ENCODE measurements at places on chromosomes 4 and X. TPM values are rescaled to one million over a fixed set of nuclear protein-coding genes. Genes with fewer than 3 reads are reported as not detected.

Gene KDR
- 218 TPM for total RNA-seq

Gene POU3F4
- total RNA-seq = not detected

DNA sequence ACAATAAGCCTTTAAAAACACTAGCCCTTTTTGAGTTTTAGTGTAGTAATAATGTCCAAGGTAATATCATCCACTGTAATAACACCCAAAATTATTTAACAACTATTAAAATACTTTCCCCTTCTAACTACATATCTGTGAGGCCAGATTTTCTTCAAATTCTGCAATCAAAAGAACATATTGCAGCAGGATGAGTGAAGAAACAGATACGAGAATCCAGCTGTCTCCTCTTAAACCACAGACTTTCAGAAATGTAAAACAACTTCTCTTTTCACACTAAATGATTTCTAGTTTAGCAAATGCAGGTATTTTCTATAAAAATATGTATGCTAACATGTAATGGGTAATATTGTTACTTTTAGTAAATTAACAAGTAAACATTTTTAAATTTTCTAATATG, 148.9 kb downstream of the PRDM5 start:
- no peak for DNase-seq
- H3K36me3 ChIP-seq = no peaks in the 10 kb centered on the region
- H3K4me1 ChIP-seq = no peaks in the 10 kb centered on the region
- no peak overlapping the region for H3K27ac ChIP-seq
- H3K27me3 ChIP-seq = no peaks in the 10 kb centered on the region
- no peak overlapping the region for H3K4me3 ChIP-seq

DNA sequence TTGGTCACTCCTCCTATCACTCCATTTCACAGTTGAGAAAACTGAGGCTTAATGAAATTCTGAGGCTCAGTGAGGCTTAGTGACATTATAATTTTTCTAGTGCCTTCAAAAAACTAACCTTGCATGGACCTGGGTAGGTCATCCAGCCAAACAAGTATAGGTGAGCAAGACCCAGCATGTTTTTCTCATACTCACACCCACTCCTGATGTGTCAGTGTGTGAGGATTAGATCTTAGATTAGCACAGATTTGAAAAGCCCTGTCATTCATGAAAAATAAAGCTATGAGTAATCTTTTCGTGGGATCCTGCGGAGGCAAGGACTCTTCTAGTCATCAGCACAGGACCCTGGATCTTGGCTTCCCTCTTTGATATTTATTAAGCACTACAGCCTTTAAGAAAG, 146.7 kb downstream of the CHIC2 start:
- no peak overlapping the region for H3K4me3 ChIP-seq
- no peak overlapping the region for H3K27ac ChIP-seq
- H3K4me1 ChIP-seq = no peaks in the 10 kb centered on the region
- H3K27me3 ChIP-seq = no peaks in the 10 kb centered on the region
- no peaks in the 10 kb centered on the region for H3K36me3 ChIP-seq

Gene UGT2A1
- total RNA-seq = not detected

Gene CCNB3
- 0.26 TPM for total RNA-seq

Gene BST1
- not detected for total RNA-seq

Gene KIT
- 19.4 TPM for total RNA-seq

Gene MSX1
- 19.7 TPM for total RNA-seq

GRCh38 chrX:148500423-148501385, at the start of gene AFF2:
AFF2 (plus strand) TSS chrX:148500617; CDS start chrX:148501098, 481 bp downstream.
- no peak for DNase-seq
- H3K27me3 ChIP-seq = no peaks in the 10 kb centered on the region
- H3K4me1 ChIP-seq = no peaks in the 10 kb centered on the region
- H3K4me3 ChIP-seq = no peak within 1 kb of the TSS

DNA sequence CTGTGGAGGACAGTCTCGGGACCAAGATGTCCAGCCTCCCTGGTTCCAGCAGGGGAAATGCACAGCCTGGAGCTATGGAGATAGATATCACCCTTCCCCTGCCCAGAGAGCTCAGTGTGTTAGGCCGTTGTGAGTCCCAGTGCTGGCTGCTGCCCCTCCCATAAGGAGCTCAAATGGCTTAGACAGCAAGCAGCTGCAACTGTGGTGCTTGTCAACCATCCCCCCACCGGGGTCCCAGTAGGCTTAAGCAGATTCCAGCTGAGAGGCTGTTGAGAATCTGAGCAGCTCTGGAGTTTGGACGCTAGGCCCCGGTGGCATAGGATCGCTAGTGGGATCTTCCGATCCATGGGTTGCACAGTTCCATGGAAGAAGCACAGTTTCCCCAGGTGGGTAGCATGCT, 181.8 kb upstream of the POF1B start:
- no peaks in the 10 kb centered on the region for H3K27me3 ChIP-seq
- no peaks in the 10 kb centered on the region for H3K4me1 ChIP-seq
- no peak overlapping the region for H3K4me3 ChIP-seq

DNA sequence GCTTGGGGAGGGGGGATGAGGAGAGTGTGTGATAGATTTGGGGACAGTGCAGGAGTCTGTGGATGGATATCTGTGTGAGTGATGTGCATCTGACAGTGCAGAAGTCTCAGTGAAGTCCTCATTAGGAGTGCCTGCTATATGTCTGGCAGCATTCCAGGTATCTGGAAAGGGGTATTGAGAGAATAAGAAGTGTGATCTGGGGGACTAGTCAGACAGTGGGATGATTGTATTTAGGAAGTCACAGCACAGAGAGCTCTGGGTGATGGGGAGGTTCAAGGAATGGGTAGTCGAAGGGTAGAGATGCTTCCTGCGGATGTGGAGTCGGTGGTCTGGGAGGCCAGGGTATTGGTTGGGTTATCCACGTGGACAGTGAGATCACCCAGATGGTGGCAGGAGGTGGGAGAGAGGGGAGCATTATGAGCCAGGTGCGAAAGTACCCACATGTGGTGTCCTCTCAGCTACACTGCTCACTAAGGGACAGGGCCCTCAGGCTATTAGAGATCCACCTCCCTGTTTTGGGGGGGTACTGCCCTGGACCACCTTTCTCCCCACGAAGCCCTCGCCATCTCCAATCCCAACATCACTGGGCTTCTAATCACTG, 9.8 kb downstream of the MAGED2 start:
- no peaks in the 10 kb centered on the region for H3K27me3 ChIP-seq
- H3K27ac ChIP-seq = no peak overlapping the region
- no peak overlapping the region for H3K4me3 ChIP-seq
- H3K36me3 ChIP-seq = no peaks in the 10 kb centered on the region
- no peak for DNase-seq

Gene SPARCL1
- total RNA-seq = 1,025 TPM

Gene CYBB
- 10.2 TPM for total RNA-seq

GRCh38 chr4:37132351-37132974, 112.1 kb upstream of the NWD2 start:
- H3K36me3 ChIP-seq = no peaks in the 10 kb centered on the region
- H3K27ac ChIP-seq = no peak overlapping the region
- H3K27me3 ChIP-seq = no peaks in the 10 kb centered on the region

GRCh38 chr4:121633653-121634052, 63.1 kb downstream of the ANXA5 start:
- no peak overlapping the region for H3K4me3 ChIP-seq
- no peaks in the 10 kb centered on the region for H3K36me3 ChIP-seq
- H3K27ac ChIP-seq = no peak overlapping the region
- H3K4me1 ChIP-seq = no peaks in the 10 kb centered on the region

Gene MXRA5
- total RNA-seq = 3.0 TPM

Gene MAGEA4
- total RNA-seq = not detected
